ENCODE measurements at places on chromosomes 4 and X. TPM values are rescaled to one million over a fixed set of nuclear protein-coding genes. Genes with fewer than 3 reads are reported as not detected.

Gene ACE2
- not detected for total RNA-seq

Gene SLC49A3
- total RNA-seq: 19.9 TPM

DNA sequence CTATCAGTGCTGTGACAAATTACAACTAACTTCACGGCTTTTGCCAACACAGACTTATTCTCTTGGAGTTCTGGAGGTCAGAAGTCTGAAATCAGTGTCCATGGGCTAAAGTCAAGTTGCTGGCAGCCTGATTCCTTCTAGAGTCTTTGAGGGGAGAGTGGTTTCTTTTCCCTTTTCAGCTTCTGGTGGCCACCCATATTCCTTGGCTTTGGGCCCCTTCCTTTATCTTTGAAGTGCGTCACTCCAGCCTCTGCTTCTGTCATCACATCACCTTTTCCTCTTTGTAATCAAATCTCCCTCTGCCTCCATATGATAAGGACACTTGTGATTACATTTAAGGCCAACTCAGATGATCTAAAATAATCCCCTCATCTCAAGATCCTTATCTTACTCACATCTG is 9.0 kb downstream of the FAM114A1 start:
- no peak for DNase-seq
- peaks cover 4% of the 10 kb centered on the region for H3K36me3 ChIP-seq
- H3K27ac ChIP-seq: no peak overlapping the region
- H3K4me3 ChIP-seq: no peak overlapping the region

- no peak overlapping the region for H3K27ac ChIP-seq
- H3K4me1 ChIP-seq: no peaks in the 10 kb centered on the region
- DNase-seq: no peak
- H3K27me3 ChIP-seq: no peaks in the 10 kb centered on the region
- H3K36me3 ChIP-seq: no peaks in the 10 kb centered on the region
Observed at GRCh38 chr4:31307029-31307428, 586.9 kb downstream of the PCDH7 start.

GRCh38 chr4:87088186-87088585 is 132.2 kb downstream of the KLHL8 start:
- peaks cover 44% of the 10 kb centered on the region for H3K4me1 ChIP-seq
- no peak overlapping the region for H3K4me3 ChIP-seq
- H3K27ac ChIP-seq: peak overlapping the region; percentile 70
- peaks cover 10% of the 10 kb centered on the region for H3K36me3 ChIP-seq

- no peaks in the 10 kb centered on the region for H3K27me3 ChIP-seq
- no peaks in the 10 kb centered on the region for H3K4me1 ChIP-seq
- H3K27ac ChIP-seq: no peak overlapping the region
- DNase-seq: no peak
- no peaks in the 10 kb centered on the region for H3K36me3 ChIP-seq
Observed at GRCh38 chr4:184929476-184929875, 88.8 kb upstream of the HELT start.

Measured in endothelial cell (in vitro differentiated cells).